ENCODE measurements at places on chromosomes 13 and 19.

GRCh38 chr19:51018745-51019543 lies 565 bp downstream of the KLK10 start:
- no peak for DNase-seq

GRCh38 chr19:51157265-51157664 lies 15.2 kb downstream of the SIGLEC7 start:
- DNase-seq = no peak

DNA sequence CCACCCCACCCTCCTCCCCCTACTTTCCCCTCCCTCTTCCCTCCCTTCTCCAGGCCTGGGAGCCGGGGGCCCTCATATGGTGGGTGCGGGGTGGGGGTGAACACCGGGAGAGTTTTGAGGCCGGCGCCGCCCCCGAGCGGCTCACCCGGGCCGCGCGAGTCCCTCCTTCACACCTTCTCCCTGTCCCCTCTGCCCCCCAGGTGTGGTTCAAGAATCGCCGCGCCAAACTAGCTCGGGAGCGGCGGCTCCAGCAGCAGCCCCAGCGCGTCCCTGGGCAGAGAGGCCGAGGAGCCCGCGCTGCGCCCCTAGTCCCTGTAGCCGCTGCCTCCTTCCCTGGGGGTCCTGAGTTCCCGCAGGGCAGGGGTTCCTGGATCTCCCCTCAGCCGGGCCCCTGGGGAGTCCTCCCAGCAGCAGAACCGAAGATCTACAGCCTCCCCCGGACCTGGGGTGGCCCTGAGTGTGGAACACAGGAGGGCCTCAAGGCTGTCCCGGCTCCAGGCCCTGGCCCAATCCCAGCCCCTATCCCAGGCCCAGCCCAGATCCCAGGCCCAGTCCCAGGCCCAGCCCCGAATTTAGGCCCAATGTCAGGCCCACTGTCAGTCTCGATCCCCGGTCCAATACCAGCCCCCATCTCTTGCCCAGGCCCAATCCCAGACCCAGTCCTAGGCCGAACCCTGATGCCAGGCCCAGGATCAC lies 1.7 kb downstream of the TPRX2 start:
- no peak for DNase-seq

DNA sequence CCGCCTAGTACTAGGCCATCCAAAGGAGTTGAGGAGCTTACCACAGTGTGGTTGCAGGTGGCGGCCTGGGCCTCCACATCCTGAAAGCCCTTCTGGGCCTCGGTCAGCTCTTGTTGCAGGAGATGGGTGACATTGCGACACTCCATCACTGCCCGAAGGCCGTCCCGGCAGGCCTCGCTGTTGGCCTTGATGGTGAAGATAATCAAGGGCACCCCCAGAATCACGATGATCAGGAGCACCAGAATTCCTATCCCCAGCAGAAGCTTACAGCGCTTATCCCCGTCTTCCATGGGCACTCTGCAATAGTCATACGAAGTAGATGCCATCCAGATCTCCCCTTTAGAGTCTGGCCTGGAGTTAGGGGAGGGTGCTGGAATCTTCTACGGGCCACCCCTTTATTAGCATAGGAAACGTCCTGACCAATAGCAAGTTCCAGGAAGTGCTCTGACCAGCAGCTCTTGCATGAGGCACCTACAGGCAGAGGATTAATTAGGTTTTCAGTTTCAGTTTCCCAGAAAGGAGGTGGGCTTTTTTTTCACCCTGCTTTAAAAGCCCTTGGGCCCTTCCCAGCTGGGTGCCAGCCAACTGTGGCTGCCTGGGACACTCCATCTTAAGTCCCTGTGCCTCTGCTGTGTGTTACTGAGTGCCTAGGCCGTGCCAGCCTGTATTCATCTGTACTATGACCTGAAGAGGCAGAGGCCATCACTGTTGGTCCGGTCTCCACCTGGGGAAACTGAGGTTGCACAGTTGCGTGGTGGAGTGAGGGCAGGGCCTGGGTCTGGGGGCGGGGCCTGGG lies at the start of gene BST2:
Gene BST2 (minus strand): TSS at position 381 of the 796 bp plus-strand sequence. CDS start 55 bp downstream, at position 326.
- DNase-seq = peak; percentile 63

DNA sequence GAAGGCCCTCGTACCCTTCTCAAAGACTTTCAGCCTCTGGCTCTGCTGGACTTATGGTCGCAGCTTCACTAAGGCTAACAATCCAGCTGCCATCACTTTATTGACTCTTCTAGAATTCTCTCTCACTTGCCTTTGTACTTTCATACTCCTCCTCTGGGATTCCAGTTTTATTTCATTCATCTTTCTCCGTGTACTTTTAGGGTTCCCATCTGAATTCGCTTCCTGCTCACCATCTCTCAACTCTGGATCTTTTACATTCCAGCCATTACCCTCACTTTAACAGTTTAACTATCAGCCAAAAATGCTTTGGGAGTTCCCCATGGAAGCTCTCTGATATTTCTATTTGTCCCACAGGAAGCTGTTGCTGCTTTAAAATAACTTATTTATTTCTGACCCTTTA lies 149.3 kb upstream of the KL start:
- no peak for DNase-seq

GRCh38 chr19:1852581-1853128 lies 4.4 kb upstream of the REXO1 start:
- DNase-seq = no peak

DNA sequence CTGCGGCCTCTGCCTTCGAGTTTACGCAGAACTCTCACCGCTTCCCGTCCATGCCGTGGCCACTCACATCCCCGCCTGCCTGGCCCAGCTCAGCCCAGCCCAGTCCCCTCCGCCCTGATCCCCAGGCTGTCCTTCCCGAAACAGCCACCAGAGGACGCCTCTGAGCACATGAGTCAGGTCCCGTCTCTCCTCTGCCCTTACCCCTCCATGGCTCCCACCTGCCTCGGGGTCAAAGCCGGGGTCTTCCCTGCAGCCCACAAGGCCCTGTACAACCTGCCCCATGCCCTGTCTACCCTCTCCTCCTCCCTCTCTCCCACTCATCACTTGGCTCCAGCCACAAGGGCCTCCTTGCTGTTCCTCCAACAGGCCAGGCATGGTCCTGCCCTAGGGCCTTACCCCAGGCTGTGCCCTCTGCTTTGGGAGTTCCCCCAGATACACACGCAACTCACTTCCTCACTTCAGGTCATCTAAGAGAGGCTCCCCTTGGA lies 8.1 kb upstream of the SEMA6B start:
- DNase-seq = peak; percentile 64

- DNase-seq = no peak
Measured at GRCh38 chr13:23321535-23322241, 111.8 kb downstream of the SACS start.

DNA sequence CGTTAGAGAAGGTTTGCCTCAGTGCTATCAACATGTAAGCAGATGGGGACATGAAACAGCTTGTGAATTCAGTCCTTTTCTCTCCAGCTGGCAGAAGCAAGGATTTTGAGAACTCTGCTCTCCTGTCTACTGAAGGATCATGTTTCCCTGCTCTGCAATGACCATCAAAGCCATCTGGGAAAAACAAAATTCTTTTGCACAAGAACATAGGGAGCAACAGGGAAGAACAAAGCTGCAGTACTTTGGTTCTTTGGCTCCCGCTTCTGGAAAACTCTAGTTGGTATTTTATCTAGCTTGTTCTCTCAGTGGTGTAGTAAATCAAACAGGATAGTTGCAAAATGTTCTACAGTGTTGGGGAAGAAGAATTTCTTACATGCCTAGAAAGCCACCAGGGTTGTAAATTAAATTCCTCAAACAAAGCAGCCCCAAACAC lies 270.4 kb downstream of the ENOX1 start:
- no peak for DNase-seq

DNA sequence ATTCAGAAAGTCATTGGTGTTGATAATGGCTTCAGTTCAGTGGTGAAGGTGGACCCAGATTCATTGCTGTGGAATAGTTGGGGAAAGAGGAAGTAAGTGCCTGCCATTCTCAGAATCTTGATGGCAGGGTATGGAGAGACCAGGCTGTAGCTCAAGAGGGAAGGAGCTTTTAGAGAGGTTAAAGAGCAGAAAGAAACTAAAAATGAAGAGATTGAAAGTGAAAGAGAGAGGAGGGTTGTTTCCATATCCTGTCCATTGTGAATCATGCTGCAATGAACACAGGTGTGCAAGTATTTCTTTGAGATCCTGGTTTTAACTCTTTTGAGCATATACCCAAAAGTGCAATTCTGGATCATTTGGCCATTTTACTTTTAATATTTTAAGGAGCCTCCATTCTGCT lies 12.5 kb downstream of the GJB6 start:
- DNase-seq = no peak

- DNase-seq = no peak
Measured at GRCh38 chr13:22717036-22717435, 463.7 kb upstream of the SGCG start.

- no peak for DNase-seq
Measured at GRCh38 chr13:106561551-106562170, 6.3 kb downstream of the ARGLU1 start.

DNA sequence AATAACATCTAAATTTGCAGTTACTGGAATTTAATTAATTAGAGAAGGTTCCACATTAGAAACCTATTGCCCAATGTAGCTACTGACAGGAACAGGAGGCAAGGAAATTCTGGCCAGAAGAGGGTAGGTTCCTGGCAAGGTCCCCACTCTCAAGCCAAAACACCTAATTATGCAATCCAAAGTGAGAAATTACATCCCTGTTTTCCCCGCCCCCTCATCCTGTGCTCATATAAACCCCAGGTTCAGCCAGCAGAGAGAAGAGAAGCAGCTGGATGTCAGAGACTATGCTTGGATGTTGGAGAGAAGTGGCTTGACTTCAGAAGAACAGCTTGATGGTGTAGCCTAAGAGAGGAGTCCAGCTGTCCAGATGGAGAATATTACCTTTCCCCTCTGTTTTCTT lies 951.3 kb upstream of the PRR20A start:
- DNase-seq = no peak

GRCh38 chr13:75353781-75354193 lies 128.2 kb downstream of the TBC1D4 start:
- DNase-seq = no peak

DNA sequence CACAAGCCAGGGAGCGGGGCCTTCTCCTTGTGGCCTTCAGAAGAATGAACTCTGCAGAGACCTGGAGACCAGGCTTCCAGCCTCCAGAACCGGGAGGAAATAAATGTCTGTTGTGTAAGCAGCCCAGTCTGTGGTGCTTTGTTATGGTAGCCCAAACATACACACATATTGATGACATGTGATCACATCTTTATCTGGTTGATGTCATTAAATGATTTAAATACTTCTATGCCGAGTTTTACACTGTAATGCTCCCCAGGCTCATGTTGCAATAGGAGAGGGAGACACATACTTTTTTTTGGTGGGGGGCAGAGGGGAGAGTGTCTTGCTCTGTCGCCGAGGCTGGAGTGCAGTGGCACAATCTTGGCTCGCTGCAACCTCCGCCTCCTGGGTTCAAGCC lies 188.0 kb upstream of the IRS2 start:
- DNase-seq = no peak

GRCh38 chr13:68439817-68440216 lies 1209.7 kb upstream of the PCDH9 start:
- no peak for DNase-seq

DNA sequence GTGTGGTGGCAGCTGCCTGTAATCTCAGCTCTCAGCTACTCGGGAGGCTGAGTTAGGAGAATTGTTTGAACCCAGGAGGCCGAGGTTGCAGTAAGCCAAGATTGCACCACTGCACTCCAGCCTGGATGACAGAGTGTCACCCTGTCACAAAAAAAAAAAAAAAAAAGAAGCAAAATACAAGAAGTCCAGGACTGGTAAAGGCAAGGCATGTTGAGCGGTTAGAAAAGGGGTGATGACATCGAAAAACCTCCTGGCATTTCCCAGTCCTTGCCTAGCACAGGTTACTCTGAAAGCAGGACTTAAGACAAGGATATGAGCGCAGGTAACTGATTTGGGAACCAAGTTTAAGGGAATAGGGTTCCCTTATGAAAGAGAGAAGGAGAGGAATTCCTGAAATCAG lies 2.5 kb upstream of the LILRB4 start:
- DNase-seq = no peak

GRCh38 chr13:46179969-46180763 lies 1.8 kb downstream of the LCP1 start:
- DNase-seq = no peak

- DNase-seq = no peak
Measured at GRCh38 chr19:18871543-18871942, 24.4 kb downstream of the CERS1 start.

- DNase-seq = no peak
Measured at GRCh38 chr19:48603449-48603848, 3.1 kb upstream of the SPACA4 start.

- DNase-seq = no peak
Measured at GRCh38 chr19:58007285-58007684, 4.7 kb upstream of the ZNF606 start.

GRCh38 chr13:42276683-42277082 lies 4.7 kb downstream of the AKAP11 start:
- no peak for DNase-seq

GRCh38 chr19:12834976-12835757 lies 788 bp upstream of the RTBDN start:
- DNase-seq = peak; percentile 81

- DNase-seq = no peak
Measured at GRCh38 chr13:112572366-112572765, 15.6 kb downstream of the TUBGCP3 start.

GRCh38 chr13:80083853-80084676 lies 256.9 kb downstream of the SPRY2 start:
- DNase-seq = no peak

DNA sequence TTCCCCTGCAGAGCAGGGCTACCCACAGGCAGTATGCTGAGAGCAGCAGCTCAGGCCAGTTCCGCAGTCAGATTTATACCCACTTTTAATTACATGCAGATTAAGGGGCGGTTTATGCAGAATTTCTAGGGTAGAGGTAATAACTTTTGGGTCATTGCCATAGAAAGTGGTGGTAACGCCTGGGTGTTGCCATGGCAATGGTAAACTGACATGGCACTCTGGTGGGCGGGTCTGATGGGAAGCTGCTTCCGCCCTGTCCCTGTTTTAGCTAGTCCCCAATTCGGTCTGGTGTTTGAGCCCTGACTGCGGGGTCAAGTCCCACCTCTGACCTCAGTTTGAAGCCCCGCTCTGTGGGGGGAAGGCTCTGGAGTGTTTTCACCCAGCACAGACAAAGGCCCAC lies 141.1 kb upstream of the VSTM2B start:
- no peak for DNase-seq

GRCh38 chr13:110677731-110678545 lies 28.0 kb downstream of the CARS2 start:
- DNase-seq = no peak

DNA sequence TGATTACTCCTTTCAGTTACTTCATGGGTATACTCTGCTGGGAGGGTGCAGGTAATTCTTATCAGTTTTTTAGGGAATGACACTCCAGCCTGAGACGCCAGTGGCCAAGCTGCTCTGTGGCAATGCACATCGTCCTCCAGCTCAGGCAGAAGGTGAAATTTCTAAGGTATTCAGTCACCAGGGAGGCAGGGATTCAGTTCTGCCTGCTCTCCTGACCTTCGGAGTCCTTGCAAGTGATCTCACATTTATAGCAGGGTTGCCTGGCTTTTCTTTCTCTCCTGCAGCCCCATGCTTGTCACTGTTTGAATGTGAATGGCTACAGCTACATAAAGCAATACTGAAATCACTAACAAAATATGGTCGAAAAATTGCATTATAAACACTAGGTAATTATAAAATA lies 1447.5 kb downstream of the EFNB2 start:
- no peak for DNase-seq
